ENCODE measurements at places on chromosomes 4 and X.
A peak's percentile ranks its signal among the peaks of the same experiment; 100 is the strongest.

DNA sequence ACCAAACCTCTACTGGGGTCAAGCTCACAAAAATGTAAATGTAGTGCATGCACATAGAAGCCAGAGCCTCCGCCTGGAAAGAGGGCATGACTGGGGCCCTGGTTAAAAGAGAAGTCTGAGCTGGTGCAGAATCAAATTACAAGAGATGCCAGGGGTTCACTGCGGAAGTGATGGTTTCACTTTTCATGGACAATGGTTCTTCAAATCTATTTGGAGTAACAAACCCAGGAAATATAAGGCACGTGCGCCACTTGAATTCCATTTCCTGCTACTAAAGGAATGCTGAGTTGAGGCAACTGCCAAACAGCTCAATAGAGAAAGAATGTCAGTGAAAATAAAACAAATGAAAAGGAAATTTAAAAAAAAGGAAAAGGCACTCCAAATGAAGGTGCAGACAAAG, 79.8 kb downstream of the FUNDC1 start:
- peak; percentile 5 for DNase-seq

GRCh38 chr4:71830497-71831190, 46.8 kb upstream of the GC start:
- no peak for DNase-seq

DNA sequence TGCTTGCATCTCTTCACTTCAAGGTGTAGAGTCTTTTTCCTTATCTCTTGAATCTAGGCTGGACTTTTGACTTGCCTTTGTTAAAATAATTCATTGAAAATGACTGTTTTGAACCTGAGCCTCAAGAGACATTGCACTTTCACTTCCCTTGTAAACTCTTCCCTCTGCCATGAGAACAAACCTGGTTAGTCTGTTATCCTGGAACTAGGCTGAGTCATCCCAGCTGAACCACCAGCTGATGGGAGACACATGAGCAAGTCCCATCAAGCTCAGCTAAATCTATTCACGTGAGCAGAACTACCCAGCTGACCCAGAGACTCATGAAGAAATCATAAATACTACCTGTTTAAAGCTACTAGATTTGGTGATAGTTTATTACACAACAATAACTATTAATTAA, 202.3 kb upstream of the CENPE start:
- DNase-seq = peak; percentile 74

- no peak for DNase-seq
Observed at GRCh38 chrX:14554131-14554715, 24.9 kb downstream of the GLRA2 start.

- no peak for DNase-seq
Observed at GRCh38 chrX:38999967-39000745, 198.9 kb downstream of the MID1IP1 start.

- no peak for DNase-seq
Observed at GRCh38 chrX:128754130-128754529, 701.9 kb upstream of the ACTRT1 start.

DNA sequence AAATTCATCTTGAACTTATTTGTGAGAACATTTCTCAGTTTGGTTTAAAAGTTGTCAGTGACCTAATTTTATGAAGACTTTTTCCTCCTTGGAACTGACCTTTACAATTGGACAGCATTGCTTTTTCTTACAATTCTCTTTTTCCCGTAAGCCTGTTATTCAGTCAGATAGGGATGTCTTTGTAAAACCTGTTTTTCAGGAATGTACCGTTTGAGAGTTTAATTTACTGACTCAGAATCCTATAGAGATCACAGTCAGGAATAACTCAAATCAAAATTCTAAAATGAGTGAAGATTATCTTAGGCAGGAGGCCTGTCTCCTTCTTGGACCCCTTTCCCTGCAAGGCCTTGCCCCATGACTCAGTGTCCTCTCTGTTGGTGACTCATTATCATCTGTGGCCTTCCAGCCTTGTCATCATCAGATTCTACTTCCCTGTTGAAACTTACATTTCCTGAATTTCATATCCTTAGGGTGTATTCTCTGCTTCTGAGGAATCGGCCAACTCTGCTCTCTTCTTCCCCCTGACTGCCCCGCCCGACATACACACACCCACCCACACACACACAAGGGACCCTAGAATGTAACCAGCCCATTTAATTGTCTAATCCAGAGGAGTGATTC, 99.8 kb downstream of the ARHGAP10 start:
- peak; percentile 91 for DNase-seq

DNA sequence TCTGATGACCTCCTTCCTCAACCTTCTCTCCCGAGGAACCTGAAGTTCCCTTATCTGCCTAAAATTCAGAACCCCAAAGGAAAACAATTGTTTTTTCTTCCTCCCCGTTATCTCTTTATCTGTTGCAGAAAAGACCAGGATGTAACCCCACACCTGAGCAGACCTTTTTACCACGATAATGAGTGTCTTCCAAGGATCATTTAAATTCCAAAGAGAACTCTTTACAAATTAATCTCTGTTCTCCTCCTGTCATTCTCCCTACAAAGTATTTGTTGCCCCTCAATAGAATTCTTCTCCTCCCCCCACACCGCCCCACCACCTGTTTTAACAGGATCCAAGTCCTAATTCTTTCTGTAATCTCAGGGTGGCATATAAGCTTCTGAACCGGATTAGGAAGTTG, 78.5 kb upstream of the NLGN4X start:
- no peak for DNase-seq

- peak; percentile 2 for DNase-seq
Observed at GRCh38 chr4:77745792-77746191, 73.4 kb downstream of the CNOT6L start.

GRCh38 chrX:146054311-146054710, 236.7 kb downstream of the SLITRK2 start:
- no peak for DNase-seq

GRCh38 chr4:184456337-184456736, 18.0 kb downstream of the IRF2 start:
- no peak for DNase-seq

DNA sequence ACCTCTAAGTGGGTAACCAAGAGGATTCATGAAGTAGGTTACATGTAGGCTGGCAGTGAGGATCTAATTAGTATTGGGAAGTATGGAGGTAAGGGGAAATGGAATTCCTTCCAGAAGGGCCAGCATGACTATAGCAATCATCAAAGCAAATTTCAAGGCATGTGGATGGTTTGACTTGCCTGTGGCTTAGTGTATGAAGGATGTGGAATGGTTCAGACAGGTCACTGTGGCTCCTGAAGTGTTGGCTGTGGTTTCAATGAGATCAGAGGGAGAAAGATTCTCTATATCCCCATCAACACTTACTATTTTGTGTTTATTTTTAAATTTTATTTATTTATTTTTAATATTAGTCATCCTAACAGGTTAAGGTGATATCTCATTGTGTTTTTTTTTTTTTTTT, 121.6 kb upstream of the TBC1D9 start:
- no peak for DNase-seq

DNA sequence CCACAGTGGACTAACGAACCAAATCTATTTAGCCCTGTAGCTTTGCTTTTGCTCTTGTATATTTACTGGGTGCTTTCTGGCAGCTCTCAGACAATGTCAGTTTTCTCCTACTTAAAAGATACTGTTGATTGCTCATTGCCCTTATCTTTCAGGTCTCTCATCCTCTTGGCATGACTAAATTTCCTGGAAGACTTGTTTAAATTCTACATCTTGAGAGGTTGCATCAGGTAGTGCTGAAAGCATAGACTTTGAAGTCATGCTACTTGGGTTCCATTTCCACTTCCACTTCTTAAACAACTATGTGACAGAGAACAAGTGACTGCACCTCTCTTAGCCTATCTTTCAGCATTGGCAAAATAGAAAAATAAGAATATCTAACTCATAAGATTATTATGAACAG, 8.4 kb downstream of the TDO2 start:
- DNase-seq = no peak

DNA sequence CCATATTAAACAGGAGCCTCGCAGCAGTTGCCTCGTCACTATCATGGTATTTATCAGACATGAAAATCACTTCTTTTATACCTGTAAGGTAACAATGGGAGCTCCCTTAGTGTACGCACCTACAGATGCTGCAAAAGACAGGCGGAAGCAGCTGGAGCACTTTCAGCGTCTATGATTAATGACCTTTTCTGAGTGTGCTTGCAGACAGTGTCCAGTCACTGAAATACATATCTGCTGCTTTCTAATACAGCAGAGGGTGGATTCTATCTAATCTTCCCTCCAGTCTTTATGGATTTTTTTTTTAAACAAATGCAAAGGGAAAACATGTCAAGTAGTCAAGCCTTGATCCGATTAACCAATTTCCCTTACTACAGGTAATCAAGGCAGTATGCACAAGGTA, 24.1 kb downstream of the DCTD start:
- no peak for DNase-seq

DNA sequence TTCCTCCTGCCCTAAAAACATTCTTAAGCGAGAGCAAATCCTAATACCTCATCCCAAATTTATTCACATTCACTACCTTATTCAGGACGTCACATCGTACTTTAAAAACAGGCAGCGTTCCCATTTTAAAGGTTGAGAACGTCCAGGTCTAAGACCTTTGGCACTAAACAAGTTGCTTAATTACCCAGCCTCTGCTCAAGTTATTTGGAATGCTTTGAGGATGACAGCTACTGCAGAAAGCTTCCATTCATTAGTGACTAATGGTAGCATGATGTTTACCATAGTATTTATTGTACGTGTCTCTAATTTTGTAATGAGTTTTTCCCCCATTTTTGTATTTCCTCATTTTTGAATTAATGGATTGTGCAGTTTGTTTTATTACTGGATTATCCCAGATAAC, 1.5 kb downstream of the USP38 start:
- DNase-seq = peak; percentile 80

GRCh38 chr4:175559126-175559525, 252.9 kb downstream of the GPM6A start:
- DNase-seq = no peak

GRCh38 chrX:12610079-12610478, 181.1 kb upstream of the PRPS2 start:
- DNase-seq = peak; percentile 4

DNA sequence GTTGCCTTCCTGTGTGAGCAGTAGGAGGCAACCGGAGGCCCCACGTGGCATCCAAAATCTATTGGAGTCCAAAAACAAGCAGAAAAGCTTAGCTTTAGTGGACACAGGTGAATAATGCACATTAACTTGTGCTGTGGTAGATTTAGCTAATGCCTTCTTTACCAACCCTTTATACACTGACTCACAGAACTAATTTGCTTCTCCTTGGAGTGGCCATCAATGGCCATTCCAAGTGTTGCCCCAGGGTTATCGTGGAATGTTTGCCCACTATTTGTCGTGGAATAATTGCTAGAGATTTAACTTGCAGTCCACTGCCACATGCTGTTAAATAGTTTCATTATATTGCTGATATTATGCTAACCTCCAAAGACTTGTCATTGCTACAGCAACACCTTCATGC, 729.1 kb downstream of the STPG2 start:
- no peak for DNase-seq

GRCh38 chrX:64427281-64427680, 32.0 kb upstream of the MTMR8 start:
- no peak for DNase-seq

DNA sequence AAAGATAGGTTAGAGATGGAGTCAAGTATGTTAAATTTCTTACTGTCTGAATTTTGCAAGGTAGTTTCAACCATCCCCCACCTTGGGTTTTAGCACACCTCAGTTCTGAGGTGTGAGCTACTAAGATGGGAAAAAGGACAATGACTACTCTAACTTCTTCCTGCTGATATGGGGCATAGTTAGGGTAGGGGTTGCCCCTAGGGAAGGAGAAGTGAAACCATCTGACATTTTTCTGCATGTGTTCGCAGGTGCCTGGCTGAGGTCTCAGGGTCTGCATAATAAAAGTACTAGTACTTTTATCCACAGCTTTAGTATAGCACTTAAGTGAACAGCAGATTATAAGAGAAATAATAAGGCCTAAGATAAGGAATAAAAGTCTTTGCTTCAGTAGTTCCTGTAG, 129.5 kb upstream of the CYSLTR1 start:
- DNase-seq = no peak

DNA sequence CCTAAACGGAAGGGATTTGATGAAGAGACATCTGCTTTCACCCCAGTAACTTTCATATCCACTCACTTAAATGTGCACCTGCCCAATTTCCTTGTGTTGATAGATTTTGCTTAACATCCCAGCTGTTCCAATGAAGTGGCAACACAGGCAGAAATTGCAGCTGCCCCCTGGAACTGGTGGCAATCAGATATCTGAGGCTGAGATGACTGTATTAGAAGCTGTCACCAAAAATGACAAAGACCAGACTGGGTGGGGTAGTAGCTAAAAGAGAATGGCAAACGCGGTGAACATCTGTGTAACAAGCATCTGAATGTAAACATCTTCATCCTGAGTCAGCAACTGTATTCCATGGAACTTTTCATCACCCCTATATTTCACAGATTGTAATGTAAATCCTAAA, 17.1 kb downstream of the GABRA2 start:
- DNase-seq = no peak

DNA sequence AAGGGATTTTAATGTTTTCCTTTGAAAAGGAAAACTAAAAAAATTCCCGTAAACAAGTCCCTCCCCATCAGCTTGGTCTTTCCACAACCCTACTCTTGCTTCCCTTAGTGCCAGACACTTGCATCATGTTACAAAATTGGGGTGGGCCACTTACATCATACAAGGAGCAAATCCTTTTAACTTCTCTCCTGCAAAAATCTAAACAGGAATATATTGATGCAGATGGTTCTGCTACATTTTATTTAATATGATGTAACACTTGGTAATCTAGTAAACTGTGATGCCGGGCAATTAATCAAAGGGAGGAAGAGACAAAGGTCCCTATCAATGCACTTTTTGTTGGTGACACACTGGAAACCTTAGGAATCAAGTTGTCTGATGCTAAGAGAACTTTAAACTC, 125.3 kb downstream of the UBE2K start:
- no peak for DNase-seq

- no peak for DNase-seq
Observed at GRCh38 chr4:2482192-2482591, 13.3 kb downstream of the RNF4 start.

GRCh38 chr4:140743194-140743931, 12.8 kb downstream of the TBC1D9 start:
- peak; percentile 73 for DNase-seq
